Cortex of kidney (tissue), 1 donor: ENCODE measurements at places on chromosomes 4 and X.

DNA sequence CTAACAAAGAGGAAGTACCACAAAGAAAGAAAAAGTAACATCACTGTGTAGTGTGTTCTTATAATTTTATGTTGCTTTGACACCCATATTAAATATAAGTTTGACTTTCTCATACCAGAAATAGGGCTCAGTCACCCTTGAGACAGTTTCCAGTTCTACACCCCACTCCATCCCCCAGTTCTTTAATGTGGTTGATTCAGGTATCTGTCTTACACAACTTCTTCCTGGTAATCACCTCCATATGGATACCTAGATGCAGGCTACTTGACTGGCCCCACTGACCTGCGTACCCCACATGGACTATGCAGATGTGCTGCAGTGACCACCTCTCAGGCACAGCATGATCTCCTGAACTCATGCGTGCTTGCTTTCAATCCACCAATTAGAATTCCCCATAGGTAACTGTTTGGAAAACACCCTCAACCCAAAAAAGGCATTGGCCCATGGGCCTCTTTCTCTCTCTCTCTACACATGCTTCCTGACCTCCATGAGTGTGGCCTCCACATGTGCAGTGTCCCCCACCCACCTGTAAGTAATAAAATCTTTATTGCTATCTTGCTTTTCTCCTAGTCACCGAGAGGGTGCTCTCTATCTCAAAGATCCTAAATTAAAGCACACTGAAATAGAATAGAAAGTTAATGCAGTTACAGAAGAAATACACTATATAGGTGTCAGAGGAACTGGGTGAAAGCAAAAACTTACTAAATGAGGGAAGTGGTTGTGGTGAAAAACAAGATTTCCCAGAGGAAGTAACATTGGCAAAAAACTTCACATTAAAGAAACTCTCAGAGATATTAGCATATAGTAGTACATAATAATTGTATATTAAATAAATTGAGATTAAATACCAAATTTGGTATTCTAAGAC is 98.4 kb downstream of the ZAR1 start:
- no peak for DNase-seq

GRCh38 chr4:108045687-108046024 is 56.0 kb downstream of the HADH start:
- no peak for DNase-seq

- no peak for DNase-seq
These were observed 18.2 kb upstream of the DDIT4L start for GRCh38 chr4:100208459-100208858.

DNA sequence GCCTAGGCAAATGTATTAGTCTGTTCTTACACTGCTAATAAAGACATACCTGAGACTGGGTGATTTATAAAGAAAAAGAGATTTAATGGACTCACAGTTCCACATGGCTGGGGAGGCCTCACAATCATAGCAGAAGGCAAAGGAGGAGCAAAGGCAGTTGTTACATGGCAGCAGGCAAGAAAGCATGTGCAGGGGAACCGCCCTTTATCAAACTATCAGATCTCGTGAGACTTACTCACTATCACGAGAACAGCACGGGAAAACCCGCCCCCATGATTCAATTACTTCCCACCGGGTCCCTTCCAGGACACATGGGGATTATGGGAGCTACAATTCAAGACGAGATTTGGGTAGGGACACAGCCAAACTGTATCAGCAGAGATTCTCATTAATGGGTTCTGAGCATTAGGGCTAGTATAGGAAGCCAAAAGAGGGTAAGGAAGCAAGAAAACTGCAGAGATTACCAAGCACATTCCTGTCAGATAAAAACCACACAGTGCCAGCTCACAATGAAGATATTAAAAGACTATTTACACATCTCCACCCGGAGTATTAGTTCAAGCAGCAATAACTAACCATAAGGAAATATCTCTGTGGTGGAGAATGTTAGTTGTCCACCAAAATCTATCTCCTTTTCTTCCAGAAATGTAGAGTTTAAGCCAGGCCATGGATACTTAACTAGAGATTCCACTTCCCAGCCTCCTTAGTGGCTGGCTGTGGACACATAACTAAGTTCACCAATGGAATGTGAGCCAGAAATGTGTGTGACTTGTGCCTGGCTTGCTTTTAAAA is 61.2 kb upstream of the HOPX start:
- DNase-seq = no peak

GRCh38 chr4:96983830-96984229 is 1143.9 kb downstream of the PDHA2 start:
- DNase-seq = no peak

DNA sequence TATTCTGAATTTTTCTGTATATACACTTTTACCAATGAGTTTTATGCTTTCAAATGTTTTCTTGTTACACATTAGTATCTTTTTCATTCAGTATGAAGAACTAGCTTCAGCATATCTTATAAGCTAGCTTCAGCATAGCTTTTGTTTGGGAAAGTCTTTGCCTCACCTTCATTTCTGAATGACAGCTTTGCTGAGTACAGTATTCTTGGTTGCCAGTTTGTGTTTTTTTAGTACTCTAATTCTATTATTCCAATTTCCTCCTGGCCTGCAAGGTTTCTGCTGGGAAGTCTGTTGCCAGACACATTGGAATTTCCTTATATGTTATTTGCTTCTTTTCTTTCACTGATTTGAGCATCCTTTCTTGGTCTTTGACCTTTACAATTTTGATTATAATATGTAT is 278.8 kb downstream of the SPATA18 start:
- DNase-seq = no peak

- DNase-seq = no peak
These were observed 6.9 kb downstream of the CXCL3 start for GRCh38 chr4:74031576-74031975.

DNA sequence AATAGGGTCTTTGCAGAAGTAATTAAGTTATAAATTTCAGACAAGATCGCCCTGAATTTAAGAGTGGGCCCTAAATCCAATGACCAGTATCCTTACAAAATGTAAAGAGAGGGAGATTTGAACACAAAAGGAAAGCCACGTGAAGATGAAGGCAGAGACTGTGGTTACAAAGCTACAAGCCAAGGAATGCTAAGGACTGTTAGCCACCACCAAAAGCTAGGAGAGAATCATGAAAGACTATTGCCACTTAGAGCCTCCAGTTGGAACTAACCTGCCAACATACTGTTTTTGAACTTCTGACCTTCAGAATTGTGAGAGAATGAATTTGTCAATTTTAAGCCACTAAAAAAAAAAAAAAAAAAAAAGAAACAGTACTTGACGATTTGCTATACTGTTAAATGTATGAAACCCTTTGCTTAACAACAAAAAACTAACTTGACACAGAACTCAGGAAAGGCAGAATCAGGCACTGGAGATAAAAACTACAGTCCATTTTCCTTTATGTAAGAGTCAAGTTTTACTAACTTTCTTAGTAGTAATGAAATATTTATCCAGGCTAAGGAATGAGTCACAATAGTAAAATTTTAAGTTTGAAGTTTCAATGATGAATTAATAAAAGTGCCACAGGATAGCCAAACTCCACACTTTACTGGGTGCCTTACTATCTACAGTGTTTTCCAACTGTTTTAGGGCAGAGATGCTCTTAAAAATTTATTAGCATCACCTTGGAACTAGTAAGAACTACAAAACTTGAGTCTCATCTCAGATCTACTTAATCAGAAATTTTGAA is 25.1 kb downstream of the DHX15 start:
- DNase-seq = no peak

GRCh38 chr4:111475001-111475400 is 670.3 kb upstream of the FAM241A start:
- DNase-seq = no peak

- no peak for DNase-seq
These were observed 96.4 kb upstream of the TRPC5OS start for GRCh38 chrX:111779582-111779981.

- DNase-seq = no peak
These were observed 439.2 kb downstream of the PCDH10 start for GRCh38 chr4:133588306-133588705.

DNA sequence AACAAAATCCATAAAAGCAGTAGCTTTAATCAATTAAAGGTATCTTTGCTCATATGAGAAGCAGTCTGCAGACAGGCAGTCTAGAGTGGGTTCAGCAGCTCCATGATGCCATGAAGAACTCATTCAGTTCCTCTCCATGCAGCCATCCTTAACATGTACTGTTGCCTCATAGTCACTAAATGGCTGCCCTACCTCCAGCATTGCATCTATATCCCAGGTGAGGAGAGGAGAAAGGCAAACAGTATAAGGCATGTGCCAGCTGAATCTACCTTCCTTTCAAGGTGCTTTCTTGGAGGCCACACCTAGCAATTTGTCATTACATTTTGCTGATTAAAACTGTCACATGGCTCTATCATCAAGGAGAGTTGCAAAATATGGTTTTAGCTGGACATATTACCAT is 13.2 kb downstream of the CFAP99 start:
- no peak for DNase-seq

- no peak for DNase-seq
These were observed 61.9 kb upstream of the ELOVL6 start for GRCh38 chr4:110260299-110260698.

DNA sequence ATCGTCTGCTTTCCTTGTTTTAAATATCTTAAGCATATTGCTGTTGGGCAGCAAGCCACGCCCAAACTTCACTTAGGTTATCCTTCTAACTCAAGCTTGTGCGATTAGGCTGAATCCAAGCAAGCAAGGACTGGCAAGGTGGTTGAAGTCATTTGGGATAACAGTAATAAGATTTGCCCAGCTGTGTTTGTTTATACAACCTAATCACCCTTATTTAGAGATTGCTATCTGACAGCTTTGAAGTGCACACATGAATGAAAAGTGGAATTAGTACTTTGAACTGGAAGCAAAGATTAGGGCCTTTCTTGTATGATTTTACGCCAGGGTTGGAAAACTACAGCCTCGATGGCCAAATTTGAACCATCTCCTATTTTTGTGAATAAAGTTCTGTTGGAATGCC is 182.1 kb downstream of the ASB9 start:
- DNase-seq = no peak

DNA sequence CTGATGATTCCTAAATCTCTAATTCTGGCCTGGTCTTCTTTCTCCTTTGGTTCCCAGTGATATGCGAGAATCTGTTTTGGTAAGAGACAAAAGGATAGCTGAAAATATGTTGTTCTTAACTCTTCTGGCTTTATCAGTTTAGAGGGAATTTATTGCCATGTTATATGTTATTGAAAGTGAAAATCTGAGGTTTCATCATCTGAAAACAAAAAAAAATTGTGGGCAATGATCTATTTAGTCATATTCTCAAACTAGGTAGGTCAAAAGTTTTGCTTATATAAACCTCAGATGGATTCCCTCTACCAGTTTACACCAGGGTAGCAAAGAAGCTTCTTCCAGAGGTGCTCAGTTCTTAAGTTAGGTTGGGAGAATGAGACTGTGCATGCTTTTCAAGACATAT is 103.6 kb downstream of the ITM2A start:
- no peak for DNase-seq

- DNase-seq = no peak
These were observed at the start of gene USP46 for GRCh38 chr4:52659001-52659721. TSS of gene USP46 (minus strand) at chr4:52659301. CDS start at chr4:52659150, 151 bp downstream.

GRCh38 chr4:42144028-42144427 is 8.4 kb downstream of the BEND4 start:
- DNase-seq = no peak

DNA sequence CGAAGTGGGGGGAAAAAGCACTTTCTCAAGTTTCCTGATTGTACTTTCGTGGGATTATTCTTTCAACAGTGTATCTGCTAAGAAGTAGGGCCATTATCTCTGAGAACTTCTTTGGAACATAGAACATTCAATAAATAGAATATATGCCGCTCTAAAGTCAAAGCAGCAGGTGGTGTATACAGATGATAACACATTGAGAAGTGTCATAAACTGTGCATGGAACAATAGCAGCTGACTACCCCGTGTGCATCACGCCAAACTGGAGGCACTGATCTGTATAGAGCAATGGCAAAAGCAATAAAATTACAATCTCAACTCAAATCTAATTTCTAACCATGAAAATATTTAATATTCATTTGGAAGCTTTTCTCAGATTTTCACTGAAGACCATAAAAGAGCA is 175.3 kb downstream of the DCTD start:
- DNase-seq = no peak

- no peak for DNase-seq
These were observed 171.7 kb upstream of the HCCS start for GRCh38 chrX:10939424-10939823.

DNA sequence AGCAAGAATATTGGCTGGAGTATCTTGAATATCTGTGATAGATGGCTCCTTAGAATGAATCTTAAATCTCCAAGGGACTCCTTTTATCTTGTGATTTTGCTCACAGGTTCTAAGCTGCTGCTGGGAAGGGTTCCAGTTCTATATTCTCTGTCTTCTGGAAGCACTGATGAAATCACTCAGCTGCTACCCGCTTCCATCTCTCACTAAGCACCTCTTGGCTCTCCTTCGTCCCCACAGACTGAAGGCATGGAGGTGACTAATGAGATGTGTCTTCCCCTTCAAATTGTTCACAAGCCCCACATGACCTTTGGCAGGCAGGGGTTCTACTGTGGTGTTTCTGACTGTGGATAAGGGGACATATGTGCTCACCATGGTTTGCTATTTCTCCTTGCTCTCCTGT is 75.9 kb downstream of the C4orf51 start:
- DNase-seq = no peak

GRCh38 chr4:141636771-141637460 is 533 bp downstream of the IL15 start:
- DNase-seq = no peak

- DNase-seq = peak; percentile 3
These were observed at the start of gene TIMP1 for GRCh38 chrX:47581731-47582647. TSS of gene TIMP1 (plus strand) at chrX:47582436. CDS start at chrX:47583416, 980 bp downstream.

DNA sequence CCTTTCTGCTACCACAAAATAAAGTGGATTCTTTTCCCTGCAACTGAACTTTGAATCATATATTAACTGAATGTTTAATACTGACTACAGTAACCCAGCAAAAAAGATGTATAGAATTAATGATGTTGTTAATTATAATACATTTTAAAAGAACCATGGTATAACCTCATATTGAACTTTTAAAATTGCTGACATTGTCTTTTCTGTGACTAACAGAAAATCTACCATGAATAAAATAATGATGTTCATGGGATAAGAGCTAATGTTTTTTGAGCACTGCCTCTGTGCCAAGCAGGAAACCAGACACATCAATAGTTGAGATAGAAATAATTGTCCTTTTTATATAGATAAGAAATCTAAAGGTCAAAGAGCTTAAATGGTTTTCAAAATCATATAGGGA is 691.9 kb downstream of the PDHA2 start:
- DNase-seq = no peak

DNA sequence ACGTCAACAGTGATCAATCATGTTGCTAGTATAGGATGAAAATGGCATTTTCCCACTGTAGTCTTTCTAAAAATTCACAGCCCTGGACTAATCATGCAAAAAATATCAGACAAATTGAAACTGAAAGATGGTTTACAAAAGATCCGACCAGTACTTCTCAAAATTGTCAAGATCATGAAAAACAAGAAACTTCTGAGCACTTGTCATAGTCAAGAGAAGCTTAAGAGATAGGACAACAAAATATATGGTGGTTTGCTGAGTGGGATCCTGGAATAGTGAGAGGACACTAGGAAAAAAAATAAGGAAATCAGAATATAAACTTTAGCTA is 101.1 kb downstream of the NAA11 start:
- no peak for DNase-seq
